Activated T-cell treated with anti-CD3 and anti-CD28 coated beads, Interleukin-2, amount 50 U/mL, for 24 hours (primary cell): ENCODE measurements at places on chromosomes 7 and 10.

- no peak for DNase-seq
These were observed 40.9 kb downstream of the ZNF777 start for GRCh38 chr7:149420006-149420405.

DNA sequence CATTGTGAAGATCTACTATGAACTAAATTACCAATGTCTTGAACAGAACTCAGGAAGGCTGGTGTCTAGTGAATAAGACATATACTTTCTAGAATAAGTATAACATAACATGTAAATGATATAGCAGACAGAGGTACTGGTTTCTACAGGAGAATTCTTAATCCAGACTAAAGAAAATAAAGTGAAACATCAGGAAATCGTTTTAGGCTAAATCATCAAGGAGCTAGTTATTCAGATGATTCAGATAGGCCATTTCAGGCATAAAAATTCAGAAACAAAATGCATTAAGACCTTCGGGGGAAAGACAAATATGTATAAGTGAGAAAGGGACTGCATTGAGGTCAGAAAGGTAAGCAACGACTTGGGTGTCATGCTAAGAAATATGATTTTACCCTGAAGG lies 170.6 kb downstream of the LRRN3 start:
- no peak for DNase-seq

GRCh38 chr10:47346581-47347302 lies 1.4 kb upstream of the RBP3 start:
- no peak for DNase-seq

GRCh38 chr10:127832501-127832900 lies 60.2 kb downstream of the CLRN3 start:
- DNase-seq: no peak

- DNase-seq: no peak
These were observed 208.7 kb upstream of the PRKCQ start for GRCh38 chr10:6788731-6789130.

- peak; percentile 48 for DNase-seq
These were observed 16.0 kb downstream of the IL2RA start for GRCh38 chr10:6045878-6046772.

GRCh38 chr10:6050801-6051445 lies 11.2 kb downstream of the IL2RA start:
- DNase-seq: peak; percentile 90

DNA sequence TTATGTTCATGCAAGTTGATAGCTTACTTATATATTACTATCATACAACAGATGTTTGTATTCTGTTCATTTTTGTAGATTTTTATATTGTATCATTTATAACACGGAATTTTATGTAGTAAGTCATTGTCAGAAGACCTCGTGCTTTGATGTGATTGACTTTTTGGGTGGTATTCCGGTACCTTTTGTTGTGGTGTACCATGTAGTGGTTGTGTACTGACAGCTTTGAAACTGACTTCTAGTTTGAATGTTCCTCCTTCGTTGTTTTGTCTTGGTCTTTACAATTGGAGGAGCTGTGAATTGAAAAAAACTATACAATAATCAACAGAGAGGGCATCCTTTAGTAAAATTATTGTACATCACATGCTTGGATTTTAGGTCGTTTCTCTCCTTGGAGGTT lies 61.5 kb downstream of the WAC start:
- no peak for DNase-seq

DNA sequence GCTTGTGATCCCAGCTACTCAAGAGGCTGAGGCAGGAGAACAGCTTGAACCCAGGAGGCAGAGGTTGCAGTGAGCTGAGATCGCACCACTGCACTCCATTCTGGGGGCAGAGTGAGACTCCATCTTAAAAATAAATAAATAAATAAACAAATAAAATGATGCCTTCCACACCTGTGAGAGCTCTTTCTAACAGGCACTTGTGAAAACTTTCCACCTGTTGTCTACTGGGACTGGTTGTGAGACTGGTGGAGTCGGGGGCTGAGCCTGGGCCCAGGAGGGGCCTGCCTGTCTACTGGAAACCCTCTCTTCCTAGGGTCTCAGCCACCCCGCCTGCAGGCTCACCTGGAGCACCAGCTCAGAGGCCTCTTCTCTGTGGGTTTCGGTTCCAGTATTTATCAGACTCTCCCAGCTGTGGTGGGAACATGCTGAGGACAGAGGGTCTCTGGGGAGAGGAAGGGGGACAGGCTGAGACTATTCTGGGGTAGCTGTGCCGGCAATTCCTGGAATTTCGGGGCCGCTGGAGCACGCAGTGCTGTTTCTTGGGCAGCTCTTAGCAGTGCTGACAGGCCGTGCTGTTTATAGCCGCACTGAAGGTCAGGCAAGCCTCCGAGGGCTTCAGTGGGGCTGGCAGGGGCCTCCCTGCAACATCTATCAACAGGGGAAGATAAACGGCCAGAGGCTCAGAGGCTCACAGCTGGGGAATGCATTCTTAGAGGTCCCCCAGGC lies 3.8 kb downstream of the LDB3 start:
- no peak for DNase-seq

GRCh38 chr10:112658900-112659638 lies 212.1 kb downstream of the VTI1A start:
- no peak for DNase-seq

GRCh38 chr10:24012249-24012803 lies 196.6 kb upstream of the KIAA1217 start:
- DNase-seq: no peak

GRCh38 chr7:70066844-70067243 lies 468.6 kb downstream of the AUTS2 start:
- DNase-seq: no peak

GRCh38 chr7:21999896-22000295 lies 54.2 kb upstream of the CDCA7L start:
- DNase-seq: no peak

DNA sequence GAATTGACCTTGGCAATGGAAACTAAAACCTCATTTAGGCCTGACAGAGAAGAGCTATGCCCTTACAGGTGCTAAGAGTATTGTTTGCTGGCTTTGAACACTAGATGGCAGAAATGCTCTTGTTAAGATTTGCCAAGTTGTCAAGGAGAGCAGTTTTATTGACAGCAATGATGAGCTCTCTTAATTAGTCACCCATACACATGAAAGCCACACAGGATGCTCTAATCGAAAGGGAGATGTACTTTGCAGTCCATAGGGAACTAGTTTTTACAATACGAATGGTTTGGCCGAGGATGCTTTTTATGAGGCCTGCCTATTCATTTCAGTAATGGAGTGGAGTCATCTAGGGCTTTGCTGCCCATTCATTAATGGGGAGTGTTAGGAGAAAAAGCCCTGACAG lies 45.4 kb upstream of the MBL2 start:
- DNase-seq: no peak

GRCh38 chr7:40199076-40199802 lies 64.4 kb downstream of the SUGCT start:
- no peak for DNase-seq

DNA sequence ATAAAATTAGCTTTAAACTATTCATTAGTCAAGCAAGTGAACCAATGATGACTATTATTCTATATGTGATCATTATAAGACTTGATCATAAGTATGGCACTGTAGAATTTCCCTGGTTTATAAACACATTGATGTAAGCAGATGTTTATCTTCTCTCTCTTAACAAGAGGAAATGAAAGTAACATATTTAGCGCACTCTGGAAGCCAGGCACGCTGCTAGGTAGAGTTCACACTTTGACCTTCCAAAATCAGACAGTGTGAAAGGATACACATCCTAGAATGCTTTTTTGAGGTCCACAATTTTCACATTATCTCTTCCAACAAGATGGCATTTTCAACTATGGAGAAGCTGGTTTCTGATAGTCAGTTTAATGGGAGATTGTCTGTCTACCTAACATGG lies 529.4 kb upstream of the IGFBP3 start:
- DNase-seq: no peak

GRCh38 chr7:53993224-53993623 lies 549.0 kb upstream of the VSTM2A start:
- DNase-seq: no peak

DNA sequence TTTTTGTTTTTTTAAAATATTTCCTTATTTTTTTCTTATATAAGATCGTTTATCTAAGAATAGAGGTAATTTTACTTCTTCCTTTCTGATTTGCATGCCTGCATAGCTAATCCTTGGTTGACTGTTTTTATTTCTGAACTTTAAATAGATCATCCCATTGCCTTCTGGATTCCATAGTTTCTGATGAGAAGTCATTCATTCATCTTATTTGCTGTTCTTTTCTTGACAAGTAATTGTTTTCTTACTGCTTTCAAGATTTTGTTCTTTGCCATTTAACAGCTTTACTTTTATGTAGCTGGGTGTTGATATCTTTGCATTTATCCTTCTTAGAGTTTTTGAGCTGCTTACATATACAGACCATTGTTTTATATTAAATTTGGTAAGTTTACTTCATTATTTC lies 437.9 kb downstream of the SDK1 start:
- DNase-seq: no peak

GRCh38 chr10:15725603-15726002 lies 5.9 kb upstream of the ITGA8 start:
- DNase-seq: no peak

GRCh38 chr10:101453791-101454718 lies 100.1 kb downstream of the BTRC start:
- no peak for DNase-seq

GRCh38 chr10:132476146-132477065 lies 61.2 kb upstream of the INPP5A start:
- DNase-seq: peak; percentile 20

GRCh38 chr10:95785942-95786669 lies 30.1 kb downstream of the ENTPD1 start:
- no peak for DNase-seq

DNA sequence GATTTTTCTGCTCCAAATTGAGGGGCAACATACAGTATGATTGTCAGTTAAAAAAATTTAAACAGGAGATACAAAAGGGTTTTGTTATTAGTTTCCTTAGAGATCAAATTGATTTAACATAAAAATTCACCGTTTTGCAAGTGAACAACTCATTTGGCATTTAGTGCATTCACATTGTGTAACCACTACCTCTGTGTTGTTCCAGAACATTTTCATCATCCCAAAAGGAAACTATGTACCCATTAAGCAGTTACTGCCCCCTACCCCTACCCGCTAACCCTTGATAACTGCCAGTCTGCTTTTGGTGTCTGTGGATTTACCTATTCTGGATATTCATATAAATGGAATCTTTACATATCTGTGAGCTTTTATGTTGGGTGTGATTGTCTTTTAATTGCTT lies 3.1 kb downstream of the ZRANB1 start:
- DNase-seq: no peak

GRCh38 chr7:2001601-2002442 lies 230.9 kb downstream of the MAD1L1 start:
- DNase-seq: no peak

- DNase-seq: no peak
These were observed 6.5 kb upstream of the CPED1 start for GRCh38 chr7:120981888-120982615.

DNA sequence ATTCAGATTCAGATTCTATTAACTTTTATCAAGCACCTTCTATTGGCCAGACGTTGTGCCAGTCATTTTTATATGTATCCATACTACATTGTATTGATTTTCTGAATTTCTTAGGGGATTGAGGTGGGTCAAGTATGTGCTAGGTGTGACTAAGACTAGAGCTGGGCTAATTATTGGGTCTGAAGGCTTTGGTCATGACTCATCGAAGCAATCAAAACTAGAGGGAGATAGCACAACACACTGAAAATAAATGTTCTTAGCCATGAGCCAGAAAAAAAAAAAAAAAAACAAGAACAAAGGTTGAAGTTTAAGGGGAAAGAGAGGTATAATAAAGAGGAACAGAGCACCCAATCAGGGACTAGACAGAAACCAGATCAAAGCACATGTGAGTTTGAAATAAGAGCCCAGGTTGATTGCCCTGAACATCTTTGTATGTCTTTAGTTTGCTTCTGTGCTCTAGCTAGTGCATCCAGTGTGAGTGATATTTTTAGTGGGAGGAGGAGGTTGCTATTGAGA lies 171.6 kb upstream of the FOXP2 start:
- DNase-seq: no peak

- no peak for DNase-seq
These were observed 1.9 kb downstream of the WIPF3 start for GRCh38 chr7:29808075-29808801.

DNA sequence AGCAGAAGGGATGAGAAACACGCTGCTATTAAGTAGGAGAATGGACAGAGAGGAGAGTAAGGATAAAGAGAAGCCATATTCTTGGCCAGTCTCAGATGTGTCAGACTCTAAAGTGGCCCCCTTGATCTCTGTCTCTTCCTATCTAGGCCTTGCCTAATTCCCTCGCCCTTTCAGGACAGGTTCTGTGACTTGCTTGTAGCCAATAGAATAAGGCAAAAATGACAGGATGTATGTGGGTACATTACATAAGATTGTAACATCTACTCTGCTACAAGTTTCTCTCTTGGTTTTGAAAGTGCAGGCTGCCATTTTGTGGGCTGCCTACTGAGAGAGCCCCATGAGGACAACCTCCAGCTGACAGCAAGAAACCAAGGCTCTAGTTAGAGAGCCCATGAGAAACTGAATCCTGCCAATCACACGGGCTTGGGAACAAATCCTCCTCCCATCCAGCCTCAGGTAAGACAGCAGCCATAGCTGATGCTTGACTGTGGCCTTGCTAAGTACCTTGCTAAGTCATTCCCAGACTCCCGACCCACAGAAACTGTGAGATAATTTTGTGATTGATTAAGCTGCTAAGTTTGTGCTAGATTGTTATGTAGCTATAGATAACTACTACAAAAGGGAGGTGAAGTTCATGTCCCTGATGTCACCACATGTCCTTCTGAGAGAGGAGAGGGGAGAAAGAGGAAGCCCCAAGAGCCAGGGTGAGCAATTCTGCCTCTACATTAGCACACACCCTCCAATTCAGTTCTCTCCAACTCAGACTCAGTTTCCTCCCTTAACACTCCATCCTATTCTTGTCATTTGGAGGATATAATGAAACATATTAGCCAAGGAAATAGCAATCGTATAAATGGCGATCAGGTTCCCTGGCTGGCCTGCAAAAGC lies 185.5 kb downstream of the SGMS1 start:
- DNase-seq: no peak

DNA sequence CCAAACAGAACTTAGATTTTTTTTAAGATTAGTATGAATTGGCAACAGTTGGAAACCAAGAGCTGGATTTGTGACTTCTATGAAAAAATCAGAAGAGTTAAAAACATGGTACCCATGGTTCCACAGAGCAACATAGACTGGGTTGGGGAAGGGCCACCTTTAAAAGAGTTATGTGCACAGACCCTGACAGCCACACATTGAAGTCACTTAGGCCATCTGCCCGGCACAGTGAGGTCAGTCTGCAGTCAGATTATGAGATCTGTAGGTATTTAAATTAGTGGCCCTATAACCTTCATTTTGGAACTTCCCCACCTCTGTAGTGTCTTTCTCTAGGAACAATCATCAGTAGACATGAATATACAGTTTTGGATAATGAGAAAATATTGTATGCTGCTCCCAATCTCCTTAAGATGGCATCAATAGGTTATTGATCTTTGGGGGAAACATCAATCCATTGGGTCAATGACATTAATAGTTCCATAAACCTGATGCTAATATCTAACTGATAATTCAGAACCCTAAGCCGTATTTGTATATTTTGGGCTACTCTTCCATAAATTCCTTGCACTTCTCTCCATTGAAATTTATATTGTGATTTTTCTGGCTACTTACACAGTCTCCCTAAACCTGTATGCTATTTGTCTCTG lies 7.0 kb downstream of the ANKRD1 start:
- DNase-seq: no peak
